ENCODE measurements at places on chromosomes 5 and 9. TPM values are rescaled to one million over a fixed set of nuclear protein-coding genes. Genes with fewer than 3 reads are reported as not detected.

The HRCT1 gene
- 7.1 TPM for polyA plus RNA-seq

DNA sequence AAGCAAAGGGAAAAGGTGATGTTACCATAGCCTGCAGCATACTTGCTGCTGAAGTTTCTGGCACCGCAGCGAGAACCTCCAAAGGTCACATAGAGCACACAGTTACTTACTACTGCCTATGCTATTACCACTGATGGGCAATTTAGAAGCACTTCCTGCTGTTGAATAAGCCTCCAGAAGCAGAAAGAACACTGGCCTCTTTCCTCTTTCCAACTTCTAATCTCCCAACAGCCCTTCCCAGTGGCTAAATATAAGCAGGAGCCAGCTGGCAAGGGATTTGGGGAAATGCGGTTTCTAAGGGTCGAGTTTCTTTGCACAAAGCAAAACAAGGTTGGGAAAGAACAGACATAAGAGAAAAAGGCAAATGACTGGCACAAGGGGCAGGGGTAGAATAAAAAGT is 669.2 kb upstream of the ACO1 start:
- DNase-seq, result no peak

DNA sequence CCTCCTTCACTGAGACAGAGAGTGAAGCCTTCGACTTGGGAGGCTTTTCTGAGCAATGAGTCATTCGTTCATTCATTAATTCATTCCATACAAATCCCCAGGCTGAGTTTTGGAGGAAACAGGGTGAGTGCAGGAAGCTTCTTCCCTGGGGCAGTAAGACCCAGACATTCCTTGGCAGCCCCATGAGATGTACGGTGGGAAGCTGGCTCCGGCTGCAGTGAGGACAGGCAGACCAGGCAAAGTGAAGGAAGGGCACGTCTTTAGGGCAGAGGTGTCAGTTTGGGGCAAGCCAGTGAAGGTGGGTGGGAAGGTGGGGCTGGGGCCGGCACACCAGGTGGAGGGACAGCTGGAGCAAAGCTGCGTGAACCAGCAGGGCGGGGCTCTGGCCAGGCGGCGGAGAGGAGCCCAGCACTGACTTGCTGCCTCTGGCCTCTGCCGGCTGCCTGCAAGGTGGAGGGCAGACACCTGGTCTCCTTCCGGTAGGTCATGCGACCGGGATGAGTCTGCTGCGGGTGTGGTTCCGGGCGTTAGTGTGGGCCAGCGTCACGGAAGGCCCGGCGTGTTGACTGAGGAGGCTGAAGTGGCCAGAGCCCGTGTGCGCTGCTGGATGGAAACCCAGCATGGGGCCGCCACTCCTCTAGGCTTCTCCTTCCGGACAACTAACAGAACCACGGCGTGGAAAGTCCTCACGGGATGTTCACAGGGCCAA is 16.6 kb downstream of the OLFM1 start:
- no peak for DNase-seq

- DNase-seq, result no peak
Measured at GRCh38 chr5:77936365-77936693, 160.2 kb upstream of the TBCA start.

DNA sequence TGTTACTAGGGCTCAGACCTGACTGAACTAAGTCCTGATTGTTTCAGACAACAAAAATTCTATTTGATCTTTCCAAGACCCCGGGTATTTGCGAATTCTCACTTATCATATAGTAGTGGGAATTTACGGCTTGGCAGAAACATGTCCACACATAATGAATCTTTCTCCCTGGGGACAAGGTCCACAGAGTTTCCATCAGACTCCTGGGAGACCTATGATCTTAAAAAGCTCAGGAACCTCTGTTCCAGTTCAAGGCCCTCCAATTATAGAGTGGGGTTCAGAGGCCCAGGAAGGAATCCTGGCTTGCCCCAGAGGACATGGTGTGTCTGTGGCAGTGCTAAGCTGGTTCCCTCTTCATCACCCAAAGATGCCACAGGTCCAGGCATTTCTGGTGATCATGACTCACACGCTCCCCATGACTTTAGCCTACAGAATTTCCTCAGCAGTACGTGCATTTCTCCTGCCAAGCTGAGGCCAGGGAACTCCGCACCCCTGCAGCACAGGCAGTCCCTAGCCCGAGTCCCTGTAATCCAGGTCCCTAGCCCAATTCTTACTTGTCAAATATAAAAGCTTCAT is 12.6 kb downstream of the RAPGEF1 start:
- DNase-seq, result no peak

DNA sequence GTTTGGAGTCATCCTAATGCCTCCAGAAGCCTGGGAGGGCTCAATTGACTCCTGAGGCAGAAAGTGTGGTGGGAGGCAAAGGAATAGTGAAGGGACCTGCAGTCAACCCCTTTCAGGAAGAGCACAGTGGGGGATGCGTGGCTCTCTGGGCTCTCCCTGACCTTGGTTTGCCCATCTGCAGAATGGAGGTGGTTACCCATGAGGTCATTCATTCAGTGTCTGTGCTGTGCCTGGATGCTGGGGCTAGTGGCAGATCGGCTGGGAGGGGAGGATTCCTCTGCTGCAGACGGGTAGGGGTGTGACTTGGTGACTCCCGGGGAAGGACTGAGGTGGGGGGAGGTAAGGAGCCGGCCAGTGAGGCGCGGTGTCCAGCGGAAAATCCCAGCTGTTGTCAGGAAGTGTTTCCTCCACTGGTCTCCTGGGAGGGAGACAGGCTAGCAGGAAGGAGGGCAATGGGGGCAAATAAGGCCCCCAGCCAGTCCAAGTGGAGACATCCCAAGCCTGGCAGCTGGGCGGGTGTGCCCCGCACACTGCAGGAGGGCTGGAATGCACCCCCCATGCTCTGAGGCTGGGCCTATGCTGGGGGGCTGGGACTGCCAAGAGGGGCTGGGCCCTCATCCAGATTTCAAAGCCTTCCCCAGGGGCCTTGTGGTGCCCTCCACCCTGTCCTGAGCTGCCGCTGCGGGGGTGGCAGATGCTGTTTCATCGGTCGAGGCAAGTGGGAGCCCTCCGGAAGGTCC is 10.9 kb downstream of the CXXC5 start:
- DNase-seq, result peak; percentile 66

DNA sequence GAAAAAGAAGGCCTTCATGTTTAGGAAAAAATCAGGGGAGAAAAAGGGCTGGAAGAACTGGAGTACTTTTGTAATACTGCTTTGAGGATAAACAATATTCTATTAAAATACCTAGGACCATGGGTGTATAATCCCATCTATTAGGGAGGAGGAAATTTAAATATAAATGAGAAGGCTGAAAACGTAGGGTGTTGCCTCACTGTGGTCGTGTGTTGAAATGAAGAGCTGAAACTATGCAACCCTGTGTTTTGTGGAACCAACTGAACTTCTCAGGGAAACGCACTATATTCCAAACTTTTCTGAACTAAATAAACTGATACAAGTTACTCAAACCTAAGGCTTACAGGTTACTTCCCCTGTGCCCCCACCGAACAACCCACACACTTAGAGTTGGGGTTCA is 4.5 kb upstream of the CNTLN start:
- no peak for DNase-seq

- no peak for DNase-seq
Measured at GRCh38 chr5:154776167-154776566, 21.0 kb downstream of the LARP1 start.

GRCh38 chr5:171946000-171946781 is 60.2 kb downstream of the FBXW11 start:
- DNase-seq, result no peak

DNA sequence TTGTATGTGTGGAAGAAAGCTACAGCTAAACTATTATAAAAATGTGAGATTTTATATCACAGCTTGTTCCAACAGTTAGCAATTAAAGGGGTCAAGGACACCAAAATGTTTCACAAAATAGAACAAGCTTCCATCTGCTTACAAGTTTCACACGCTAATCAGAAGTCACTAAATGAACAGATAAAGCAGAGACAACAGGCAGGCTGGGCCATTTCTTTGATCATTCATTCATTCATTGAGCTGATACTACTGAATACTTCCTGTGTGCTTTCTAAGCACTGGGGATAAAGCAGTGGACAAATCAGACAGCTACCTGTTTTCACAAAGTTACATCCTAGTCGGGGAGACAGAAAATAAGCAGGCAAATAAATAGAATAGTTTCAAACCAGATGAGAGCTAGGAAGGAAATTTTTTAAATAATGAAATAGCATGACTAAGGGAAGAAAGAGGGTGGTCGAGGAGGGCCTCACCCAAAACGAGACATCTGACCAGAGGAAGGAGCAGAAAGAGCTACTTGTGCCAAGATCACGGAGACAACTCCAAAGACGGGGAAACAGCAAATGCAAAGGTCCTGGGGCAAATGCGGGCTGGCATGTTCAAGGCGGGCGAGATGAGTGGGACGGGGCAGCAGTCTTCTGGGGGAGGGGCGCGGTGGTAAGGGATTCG is 1.2 kb downstream of the MAPK9 start:
- DNase-seq, result peak; percentile 16

DNA sequence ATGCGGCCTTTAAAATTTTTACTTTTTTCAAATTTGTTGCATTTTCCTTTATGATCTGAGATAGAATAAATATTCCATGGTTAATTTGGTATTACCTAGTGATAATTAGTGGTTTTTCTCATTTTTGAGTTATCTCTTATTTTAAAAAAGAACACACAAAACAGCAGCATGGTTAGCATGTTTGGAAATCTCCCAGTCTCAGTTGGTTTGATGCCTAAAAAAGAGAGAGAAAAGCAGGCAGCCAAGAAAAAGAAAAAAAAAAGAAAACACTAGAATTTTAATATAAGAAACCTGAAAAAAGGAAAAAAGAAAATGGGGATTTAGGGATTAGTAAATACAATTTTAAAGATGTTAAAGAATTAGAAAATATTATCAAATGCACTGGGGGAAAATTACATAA is 15.3 kb downstream of the SUSD1 start:
- DNase-seq, result no peak

- no peak for DNase-seq
Measured at GRCh38 chr5:17928581-17928981, 294.3 kb downstream of the TAF11L14 start.

Data from testis (tissue), 5 donors.